ENCODE measurements at places on chromosomes 1 and 21.

DNA sequence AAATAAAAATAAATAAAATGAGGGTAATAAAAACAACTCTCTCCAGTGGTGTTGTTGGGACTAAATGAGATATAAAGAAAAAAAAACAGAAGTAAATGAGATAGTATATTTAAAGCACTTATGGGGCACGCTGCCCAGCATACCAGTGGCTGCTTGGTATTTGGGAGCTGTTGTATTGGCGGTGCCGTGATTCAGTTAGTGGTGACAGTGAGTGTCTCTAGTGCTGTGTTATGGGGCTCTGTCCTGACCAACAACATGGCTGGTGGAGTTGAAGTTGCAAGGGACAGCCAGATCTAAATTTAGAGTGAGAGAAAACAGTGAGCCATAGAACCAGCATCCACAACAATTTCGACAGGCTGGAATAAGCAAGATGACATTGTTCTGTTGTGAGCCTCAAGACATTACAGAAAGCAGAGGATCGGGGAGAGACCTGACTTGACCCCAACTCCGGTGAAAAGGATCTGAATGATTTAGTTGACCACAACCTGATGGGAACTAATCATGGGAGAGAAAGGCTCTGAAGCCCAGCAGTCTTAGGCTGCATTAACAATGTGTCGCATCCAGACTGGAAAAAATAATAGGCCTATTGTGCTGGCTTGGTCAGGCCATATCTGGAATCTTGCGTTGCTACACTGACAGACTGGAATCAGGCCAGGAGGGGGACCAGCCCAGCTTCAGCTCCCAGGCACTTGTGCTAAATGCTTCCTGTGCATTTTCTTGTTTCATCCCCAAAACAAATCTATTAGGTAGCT lies 2.4 kb upstream of the MFSD2A start:
- DNase-seq = no peak

DNA sequence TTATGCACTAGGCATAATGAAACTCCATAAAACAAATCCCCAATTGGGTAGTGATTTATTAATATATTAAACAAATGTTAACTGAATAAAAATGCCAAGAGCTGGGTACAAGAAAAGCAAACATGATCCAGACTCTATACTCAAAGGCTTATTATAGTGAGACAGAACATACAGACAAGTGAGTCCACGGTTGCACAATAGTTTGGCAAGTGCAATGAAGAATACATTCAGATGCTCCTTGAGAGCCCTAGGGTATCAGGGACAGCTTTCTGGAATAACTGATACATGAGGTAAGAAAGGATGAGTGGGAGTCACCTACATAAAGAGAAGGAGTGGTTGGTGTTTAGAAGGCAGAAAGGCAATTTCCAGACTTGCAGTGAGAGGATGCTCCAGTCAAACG lies 85.1 kb downstream of the VAV3 start:
- no peak for DNase-seq

DNA sequence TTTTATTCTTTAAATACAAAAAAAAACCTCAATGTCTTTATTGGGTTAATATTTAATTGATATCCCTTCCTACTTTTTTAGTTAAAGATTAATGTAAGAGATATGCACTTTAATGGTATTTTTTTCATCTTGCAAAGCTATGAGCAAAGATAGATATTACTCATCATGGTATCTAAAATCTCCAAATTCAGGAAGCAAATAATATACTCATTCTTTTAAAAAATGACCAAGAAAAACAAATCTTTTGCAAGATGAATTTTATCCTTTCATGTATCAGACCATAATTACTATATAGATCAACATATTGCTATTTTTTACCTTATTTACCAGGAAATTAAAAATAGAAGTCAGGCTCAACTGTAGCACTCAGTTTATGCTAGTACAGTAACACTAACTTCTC lies 330.4 kb downstream of the KCNT2 start:
- no peak for DNase-seq

DNA sequence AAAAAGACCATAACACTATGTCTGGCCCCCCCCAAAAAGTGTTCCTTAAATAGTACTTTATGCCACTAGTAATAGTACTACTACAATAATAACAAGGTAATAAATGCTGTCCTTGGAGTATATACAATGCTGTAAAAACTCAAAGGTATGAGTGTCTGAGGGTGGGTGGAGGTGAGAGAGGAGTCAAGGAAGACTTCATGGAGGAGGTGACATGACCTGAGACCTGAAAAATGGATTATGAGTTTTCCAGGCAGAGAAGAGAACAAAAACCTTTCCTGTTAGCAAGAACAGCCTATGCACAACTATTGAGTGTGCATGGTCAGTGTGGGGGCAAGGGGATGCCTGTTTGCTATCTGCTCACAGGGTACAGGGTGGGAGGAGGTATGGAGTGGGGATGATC lies 290.2 kb upstream of the USP24 start:
- DNase-seq = no peak

DNA sequence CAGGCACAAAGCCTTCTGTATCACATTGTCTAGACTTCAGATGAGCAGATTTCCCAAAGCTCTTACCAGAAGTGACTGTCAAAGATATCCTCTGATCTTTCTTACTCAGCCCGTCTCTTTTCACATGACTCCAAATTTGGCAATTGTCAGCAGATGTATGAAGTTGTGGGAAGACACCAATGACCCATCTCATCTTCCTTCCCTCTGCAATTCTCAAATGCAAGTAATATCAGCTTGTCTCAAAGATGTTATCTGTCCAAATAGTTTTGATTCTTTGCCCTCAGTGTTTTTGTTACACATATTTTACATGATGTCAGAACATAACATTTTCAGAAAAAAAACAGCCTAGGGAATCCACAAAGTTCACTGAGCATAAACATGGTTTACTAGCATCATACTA lies 45.1 kb upstream of the RGS2 start:
- DNase-seq = no peak

GRCh38 chr1:161182214-161182613 lies 4.9 kb upstream of the B4GALT3 start:
- DNase-seq = peak; percentile 78

- DNase-seq = no peak
Observed at GRCh38 chr1:150549496-150550221, 451 bp downstream of the ADAMTSL4 start.

- DNase-seq = no peak
Observed at GRCh38 chr1:165843304-165843703, 15.9 kb downstream of the UCK2 start.

GRCh38 chr1:153402226-153402625 lies 11.4 kb upstream of the S100A8 start:
- DNase-seq = no peak

DNA sequence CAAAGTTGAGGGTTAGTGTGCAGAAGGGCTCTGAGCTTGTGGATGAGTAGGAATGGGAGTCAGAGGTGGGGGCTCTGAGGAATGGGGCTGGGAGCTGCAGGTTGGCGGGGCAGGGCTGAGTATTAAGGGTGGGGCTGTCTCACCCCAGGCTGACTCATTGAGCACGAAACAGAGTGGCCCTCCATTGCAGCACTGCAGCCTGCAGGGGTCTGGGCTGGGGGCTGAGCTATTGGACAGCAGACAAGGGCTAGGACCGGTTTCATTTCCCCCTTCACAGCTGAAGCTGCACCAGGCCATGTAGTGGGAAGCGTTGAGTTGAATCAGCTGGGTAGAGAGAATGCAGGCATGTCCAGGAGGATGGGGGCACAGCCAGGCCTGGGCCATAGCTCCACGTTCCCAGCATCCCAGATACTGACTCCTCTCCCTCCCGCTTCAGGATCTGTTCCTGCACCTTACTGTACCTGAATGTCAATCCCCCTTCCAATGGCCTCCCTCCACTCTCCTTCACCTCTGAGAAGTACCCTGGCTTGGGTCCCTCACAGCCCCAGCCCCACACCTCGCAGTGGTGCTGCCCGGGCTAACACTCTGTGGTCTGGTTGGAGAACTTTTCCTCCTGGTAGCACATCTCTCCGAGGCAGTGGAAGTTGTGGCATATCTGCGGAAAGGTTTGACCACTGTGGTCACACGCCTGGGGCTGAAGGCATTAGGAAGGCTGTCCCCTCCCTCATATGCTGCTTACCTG lies 4.4 kb upstream of the INPP5B start:
- DNase-seq = no peak

DNA sequence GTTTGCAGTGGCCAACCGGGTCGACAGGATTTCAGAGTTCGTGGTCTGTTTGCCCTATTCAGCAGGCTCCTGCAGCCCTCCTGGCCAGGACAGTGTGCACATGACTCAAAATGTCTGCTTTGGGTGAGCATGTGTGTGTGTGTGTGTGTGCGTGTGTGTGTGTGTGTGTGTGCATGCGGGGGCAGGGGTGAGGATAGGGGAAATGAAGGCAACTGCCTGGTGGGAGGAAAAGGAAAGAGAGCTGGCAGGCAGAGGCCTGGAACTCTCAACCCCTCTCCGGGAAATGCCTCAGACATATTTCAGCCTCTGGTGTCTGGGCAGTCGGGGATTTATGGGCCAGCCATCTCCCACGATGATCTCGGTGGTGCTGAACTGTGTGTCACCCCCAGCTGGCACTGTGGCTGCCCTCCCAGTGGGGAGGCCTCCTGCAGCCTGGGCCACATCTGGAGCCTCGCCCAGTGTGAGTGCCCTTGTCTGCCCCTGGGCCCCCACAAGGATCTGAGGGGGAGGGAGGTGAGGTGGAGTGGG lies 15.2 kb downstream of the CDCP2 start:
- DNase-seq = no peak

- no peak for DNase-seq
Observed at GRCh38 chr1:244887281-244887680, 22.9 kb upstream of the HNRNPU start.

GRCh38 chr1:29798699-29799566 lies 562.6 kb downstream of the PTPRU start:
- no peak for DNase-seq

DNA sequence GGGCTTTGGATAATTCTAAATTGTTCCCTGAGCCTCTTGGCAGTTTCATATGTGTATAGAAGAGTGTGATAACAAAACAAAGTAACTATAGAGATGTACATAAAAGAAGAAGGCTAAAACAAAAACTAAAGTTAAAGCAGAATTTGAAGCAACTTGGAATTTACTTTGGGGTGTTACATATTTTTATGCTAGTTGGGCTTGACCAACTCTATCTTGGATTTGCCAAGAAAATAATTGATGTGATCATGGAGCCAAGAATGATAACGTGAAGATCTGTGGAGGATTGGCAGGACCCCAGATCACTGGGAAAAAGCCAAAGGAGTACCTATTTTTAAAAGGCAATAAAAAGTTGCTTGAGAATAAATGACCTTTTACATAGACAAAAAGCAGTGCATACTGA lies 206.9 kb downstream of the LMO4 start:
- no peak for DNase-seq

All from CD4-positive, alpha-beta T cell treated with Interleukin-10 for 1 hour (primary cell).